Activated CD8-positive, alpha-beta T cell treated with anti-CD3 and anti-CD28 coated beads, Interleukin-2, amount 10 ng/mL, durations not matched to agents 7 days and 5 days (primary cell): ENCODE measurements at places on chromosomes 7 and 10.

DNA sequence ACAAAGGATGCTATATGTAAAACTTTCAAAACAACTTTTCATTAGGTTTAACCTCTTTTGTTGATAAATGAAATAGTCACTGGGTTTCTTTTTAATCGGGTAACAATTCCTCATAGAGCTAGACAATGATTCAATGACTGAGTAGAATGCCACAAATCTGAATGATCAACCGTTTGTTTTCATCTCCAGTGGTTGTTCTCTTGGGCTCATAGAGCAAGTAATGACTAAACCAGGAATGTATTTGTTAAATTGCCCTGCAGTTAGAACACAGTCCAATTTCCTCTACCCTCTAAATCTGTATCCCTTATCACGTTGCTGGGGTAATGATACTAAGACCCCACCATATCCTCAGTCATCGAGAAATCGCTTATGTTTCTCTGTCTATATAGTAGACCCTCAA lies 40.0 kb downstream of the CNNM1 start:
- no peak for DNase-seq

GRCh38 chr7:40519009-40519408 lies 384.2 kb downstream of the SUGCT start:
- DNase-seq = no peak

DNA sequence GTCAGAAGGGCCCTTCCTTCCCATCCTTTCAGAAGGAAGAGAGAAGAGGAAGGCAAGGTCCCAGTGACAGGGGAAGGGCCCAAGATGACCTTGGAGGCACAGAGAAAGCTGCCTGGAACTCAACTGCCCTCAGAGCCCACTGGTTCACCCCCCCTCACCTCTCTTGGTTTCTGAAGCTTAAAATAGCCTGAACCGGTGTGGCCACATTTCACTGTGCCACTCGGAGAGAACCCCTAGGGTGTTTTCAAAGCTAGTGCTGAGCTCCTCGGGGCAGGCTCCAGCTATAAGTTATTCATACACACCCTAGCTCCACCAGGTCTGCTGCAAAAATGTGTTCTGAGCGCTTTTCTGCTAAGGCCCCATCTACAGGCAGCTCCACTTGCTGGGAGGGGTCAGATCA lies 60.9 kb upstream of the ADRB1 start:
- DNase-seq = no peak

- no peak for DNase-seq
Measured at GRCh38 chr10:95814011-95814727, 58.2 kb downstream of the ENTPD1 start.

- no peak for DNase-seq
Measured at GRCh38 chr7:144827621-144828020, 8.2 kb downstream of the TPK1 start.

DNA sequence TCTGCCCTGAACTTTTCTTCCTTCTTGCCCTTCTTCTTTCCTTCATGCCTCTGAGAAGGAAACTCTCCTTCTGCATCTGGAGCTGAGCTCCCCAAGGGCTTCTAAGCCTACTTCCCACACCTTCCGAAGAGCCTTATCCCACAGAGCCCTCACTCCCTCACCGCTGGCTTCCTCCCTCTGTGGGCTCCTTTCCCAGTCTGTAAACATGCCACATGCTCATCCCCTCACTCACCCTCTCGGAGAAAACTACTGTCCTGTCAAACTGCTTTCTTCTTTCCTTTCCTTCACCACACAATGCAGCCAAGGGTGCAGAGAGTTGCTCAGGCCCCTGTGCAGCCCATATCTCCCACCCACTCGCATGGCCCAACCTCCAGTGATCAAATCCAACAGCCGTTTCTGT lies 18.1 kb downstream of the ANKRD16 start:
- no peak for DNase-seq

DNA sequence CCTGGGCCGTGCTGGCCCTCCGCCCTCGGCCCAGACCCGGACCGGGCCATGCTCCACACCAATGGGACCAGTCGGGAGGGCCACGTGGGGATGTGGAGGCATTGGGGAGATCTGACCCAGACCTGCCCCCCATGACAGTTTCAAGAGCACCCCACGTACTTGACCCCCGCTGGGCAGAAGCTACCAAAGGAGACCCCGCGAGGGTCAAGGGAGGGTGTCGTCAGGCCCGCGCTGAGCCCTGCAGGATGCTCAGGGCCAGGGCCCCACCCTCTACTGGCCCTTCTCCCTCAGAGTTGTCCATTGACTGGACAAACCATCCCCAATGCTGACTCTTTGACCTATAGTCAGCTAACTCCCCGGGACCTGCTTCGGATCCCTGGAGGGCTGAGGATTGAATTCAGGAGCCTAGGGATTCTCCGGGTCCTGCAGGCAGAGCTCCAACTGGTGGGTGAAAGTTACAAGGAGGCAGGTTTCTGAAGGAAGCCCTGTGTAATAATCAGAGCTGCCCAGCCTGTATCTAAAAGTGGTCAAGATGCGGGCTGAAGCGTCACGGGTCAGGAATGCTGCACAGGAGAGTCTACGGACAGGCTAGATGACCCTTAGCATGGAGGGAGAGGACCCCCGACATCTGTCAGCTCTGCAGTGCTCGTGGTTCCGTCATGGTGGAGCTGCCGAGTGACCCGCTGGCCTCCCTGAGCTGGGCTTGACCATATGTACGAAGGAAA lies 498 bp upstream of the CALHM2 start:
- DNase-seq = no peak

DNA sequence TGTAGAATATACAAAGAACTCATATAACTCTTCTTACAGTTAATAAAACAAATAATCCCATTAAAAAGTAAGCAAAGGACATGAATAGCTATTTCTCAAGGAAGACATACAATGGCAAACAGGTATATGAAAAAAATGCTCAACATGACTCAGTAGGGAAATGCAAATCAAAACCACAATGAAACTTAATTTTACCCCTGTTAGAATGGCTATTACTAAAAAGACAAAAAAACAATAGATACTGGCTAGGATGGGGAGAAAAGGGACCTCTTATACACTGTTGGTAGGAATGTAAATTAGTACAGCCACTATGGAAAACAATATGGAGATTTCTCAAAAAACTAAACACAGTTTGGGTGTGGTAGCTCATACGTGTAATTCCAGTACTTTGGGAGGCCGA lies 37.8 kb downstream of the HERPUD2 start:
- no peak for DNase-seq

DNA sequence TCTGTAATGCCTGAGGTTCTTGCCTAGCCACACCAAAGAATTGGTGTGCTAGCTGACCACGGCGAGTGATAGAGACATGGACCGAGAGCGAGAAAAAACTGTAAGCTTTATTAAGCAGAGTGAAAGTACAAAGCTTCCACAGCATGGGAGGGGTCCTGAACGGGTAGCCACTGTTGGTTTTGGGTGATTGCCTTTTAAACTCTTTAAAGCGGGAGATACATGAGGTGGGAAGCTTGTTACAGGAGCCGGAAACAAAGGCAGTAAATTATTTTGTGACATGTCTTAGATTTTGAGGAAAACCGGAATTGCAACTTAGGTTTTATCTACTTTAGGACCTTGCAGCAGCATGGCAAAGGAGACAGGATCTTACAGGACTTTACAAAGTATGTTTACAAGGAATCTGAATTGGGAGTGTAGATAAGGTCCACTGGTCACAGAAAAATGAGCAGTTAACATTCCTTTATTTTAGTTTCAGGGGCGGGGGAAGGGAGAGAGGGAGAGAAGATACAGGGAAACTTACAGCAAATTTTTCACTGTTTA lies 252.7 kb upstream of the MBL2 start:
- no peak for DNase-seq

DNA sequence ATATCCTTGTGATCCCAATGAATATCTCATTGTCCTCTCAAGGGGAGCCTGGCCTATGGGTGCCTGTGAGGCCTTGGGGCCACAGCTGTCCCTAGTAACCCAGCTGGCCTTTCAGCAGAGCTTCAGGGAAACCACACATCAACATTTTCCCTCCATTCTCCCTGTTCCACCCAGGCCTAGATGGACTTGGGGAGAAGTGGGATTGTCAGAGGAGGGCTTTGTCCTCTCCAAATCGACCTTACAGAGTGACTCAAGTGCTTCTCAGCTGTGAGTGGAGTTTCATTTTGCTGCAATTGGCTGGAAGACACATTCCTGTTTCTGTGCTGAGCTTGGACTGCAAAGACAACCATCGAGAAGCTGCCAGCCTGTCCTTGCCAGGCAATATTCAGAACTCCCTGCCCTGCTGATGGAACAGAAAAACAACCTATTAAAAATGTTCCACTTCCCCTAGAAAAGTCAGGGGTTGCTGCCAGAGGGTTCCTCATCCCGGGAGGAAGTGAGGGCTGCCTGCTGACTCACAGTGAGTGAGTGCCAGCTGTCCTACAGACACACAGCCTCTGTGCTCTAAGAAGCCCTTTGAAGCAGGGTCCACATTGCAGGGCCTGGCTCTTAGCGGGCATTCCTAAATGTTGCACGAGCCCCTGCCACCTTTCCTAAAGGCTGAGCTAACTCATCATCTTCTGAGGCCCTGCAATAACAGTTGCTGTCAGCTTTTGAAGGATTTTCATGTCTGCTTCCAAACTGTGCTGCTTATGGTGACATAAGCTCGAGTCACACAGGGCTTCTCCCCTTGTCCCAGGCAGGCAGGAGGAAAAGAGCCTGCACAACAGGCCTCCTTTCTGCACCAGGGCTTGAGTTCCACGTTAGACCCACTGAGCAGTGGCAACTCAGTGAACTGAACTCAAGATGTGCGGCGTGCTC lies 20.5 kb downstream of the STRA8 start:
- no peak for DNase-seq

GRCh38 chr10:78041170-78042057 lies 7.8 kb downstream of the RPS24 start:
- no peak for DNase-seq

DNA sequence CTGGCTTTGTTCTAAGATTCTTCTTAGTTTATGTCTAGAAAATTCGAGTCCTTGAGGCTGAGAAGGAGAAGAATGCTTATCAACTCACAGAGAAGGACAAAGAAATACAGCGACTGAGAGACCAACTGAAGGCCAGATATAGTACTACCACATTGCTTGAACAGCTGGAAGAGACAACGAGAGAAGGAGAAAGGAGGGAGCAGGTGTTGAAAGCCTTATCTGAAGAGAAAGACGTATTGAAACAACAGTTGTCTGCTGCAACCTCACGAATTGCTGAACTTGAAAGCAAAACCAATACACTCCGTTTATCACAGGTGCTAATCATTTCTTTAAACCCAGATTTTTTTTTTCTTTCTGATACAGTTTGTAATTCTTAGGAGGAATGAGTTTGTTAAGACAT lies 6.7 kb downstream of the CEP55 start:
- no peak for DNase-seq

DNA sequence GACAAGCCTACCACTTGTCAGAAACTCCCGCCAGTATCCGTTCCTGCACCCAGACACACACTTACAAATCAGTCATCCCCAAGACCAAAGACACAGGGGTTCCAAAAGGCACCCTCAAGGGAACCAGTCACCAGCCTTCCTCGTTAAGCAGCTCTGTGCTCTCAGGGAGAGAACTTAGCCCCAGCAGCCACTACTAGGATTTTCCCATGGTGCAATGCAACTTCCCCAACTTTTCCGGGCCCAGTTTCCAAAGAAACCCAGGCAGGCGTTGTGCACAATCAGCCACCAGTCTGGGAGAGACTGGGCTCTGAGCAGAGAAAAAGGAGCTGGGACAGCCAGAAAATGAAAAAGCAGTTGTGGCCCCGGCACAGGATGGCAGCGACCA lies 1.2 kb downstream of the DLG5 start:
- no peak for DNase-seq

GRCh38 chr10:7541137-7542087 lies 125.4 kb downstream of the ITIH5 start:
- no peak for DNase-seq

GRCh38 chr7:142711746-142712616 lies 37.3 kb upstream of the PRSS1 start:
- DNase-seq = peak; percentile 70

- no peak for DNase-seq
Measured at GRCh38 chr10:77698267-77698931, 60.8 kb upstream of the KCNMA1 start.

DNA sequence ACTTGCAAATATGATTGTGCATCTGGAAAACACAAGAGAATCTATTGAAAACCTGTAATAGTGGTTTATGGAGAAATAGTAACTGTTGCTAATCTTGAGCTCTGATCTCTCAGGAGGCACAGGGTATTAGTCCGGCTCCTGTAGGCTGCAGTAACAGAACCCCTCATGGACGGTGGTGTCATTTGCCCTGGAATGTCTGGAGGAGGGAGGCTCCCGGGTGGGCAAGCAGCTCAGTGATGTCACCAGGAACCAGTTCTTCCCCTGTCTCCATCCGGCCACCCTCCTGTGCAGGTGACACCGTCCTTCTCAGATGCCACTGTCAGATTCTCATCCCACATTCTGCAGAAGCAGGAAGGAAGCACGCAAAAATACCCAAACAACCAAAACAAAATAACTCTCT lies 29.3 kb downstream of the INPP5A start:
- no peak for DNase-seq

GRCh38 chr10:112208997-112209396 lies 25.4 kb upstream of the GPAM start:
- DNase-seq = no peak

DNA sequence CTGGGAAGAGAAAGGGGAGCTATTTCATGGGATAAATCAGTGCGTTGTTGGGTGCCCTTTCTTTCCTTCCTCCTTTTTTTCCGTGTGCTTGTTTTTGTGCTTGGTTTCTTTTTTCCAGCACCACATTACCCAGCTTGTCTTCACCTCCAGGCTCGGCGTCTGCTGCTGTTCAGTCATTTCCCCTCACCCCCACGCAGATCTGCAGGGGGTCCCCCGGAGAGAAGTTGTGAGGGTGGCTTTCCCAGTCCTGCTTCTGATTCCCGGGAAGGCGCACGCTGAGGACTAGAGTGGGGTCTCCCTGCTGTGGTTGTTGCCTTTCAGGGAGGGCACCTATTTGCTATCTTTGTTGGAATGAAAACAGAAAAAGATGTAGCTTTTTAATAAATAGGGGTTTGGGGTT lies 1.6 kb downstream of the CAMK1D start:
- DNase-seq = no peak

DNA sequence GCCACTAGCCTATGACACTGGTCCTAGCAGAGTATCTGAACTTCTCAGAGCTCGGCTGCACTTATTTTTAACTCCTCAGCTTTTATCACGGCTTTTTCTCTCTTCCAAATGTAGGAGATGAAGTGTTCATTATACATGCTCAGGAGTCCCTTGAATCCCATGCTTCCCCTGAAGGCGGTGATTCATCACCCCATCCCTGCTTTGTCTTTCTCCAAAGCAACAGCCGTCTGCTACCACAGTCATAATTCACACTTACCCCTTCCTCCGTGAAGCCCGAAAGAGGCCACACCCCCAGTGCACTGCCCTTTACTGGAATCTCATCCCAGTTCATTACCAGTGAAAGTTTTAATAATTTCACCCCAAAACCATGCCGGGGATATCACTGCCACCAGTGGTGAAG lies 301.5 kb upstream of the SHH start:
- DNase-seq = no peak

DNA sequence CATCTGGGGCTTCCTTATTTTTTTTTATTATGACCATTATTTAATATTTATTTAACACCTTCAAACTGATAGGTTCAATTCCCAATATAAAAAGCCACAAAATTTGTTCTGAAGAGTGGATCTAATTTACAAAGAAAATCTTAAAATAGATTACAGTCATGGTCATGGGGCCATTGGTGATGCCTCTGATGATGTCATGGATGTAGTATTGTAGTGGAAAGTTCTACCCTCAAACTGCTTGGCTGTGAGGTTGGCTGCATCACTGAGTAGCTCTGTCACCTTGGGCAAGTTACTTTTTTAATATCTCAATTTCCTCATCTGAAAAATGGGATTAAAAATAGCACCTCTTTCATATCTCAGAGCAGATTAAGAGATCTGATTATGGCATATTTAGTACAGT lies 128.5 kb downstream of the DKK1 start:
- no peak for DNase-seq

GRCh38 chr10:13018171-13018570 lies 16.7 kb upstream of the CCDC3 start:
- DNase-seq = no peak
